ENCODE measurements at places on chromosomes 6 and 20. TPM values are rescaled to one million over a fixed set of nuclear protein-coding genes. Genes with fewer than 3 reads are reported as not detected.
A peak's percentile ranks its signal among the peaks of the same experiment; 100 is the strongest.

The PAX1 gene
- total RNA-seq, result not detected

The SLC12A5 gene
- 15.2 TPM for total RNA-seq

The METTL24 gene
- 0.36 TPM for total RNA-seq

DNA sequence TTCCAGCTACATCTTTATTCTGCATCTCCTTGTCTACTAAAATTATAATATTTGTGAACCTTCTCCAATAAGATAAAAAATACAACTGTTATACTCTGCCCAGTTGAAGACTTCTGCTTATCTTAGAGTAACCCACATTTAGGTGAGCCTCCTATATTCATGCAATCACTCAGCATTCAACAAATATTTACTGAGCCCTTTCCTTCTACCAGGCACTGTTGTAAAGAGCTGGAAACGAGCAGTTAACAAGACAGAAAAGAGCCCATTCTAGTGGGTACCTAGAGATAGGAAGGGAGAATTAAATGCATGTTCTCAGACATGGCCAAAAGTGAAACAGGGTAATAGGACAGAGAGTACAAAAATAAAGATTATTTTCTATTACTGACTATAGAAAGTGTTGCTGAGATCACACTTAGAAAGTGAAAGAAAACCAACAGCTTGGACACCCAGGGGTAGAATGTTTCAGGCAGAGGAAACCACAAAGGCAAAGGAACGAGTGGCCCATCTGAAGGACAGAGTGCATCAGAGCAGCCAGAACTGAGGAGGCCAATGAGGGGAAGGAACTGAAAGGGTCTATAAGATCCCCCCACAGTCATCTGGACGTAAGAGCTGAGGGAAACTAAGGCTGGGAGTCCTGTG is 50.8 kb upstream of the SMLR1 start:
- H3K27ac ChIP-seq, result no peak overlapping the region
- H3K36me3 ChIP-seq, result no peaks in the 10 kb centered on the region

DNA sequence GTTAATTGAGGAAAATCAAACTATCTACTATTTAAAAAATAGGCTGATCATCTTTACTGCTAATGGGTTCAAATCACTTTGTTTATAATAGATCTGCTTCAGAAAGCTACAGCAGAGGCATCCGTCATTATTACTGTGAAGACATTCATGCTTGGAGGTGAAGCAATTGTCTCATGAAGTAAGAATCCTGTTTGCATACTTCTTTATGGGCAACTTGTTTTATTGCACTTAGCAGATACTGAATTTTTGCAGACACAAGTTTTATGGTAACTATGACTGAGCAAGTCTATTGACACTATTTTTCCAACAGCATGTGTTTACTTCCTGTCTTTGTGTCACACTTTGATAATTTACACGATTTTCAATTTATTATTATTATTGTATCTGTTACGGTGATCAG is 573.9 kb downstream of the RFPL4B start:
- H3K36me3 ChIP-seq, result no peaks in the 10 kb centered on the region
- no peak overlapping the region for H3K27ac ChIP-seq
- no peak overlapping the region for H3K4me3 ChIP-seq
- H3K4me1 ChIP-seq, result no peaks in the 10 kb centered on the region

The SPATA2 gene
- 7.3 TPM for total RNA-seq

DNA sequence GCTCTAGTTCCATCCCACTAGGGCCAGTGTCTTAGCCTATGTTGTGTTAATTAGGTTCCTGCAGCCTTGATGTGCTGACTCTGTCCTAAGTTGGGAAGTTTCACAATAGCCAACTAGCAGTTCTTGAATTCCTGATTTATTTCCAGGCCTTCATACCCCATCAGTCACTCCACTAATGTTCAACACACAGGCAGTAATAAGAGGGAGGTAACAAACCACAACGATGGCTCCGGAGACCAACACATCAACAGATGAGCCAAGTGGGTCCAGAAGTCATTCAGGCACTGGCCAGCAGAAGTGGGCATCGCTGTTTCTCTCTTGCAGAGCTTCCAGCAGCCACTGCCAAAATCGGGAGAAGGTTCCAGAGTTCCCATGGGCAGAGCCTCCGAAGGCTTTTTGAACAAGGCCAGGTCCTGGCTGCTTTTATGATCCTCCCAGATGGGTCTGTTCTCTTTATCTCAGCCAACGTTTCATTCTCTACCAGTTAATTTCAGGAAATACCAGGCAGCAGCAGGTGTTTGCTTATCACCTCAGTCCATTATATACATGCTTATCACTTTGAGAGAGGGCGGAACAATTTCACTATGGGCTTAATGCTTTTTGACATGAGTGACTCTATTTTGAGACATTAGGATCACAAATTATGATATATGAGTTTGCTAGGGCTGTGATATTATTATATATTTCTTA is 48.5 kb upstream of the NOP56 start:
- H3K4me1 ChIP-seq, result no peaks in the 10 kb centered on the region
- H3K27me3 ChIP-seq, result no peaks in the 10 kb centered on the region
- no peak for DNase-seq
- H3K36me3 ChIP-seq, result no peaks in the 10 kb centered on the region
- H3K27ac ChIP-seq, result no peak overlapping the region

The TFAP2C gene
- total RNA-seq, result 2.2 TPM

The GCNT2 gene
- total RNA-seq, result 13.0 TPM

DNA sequence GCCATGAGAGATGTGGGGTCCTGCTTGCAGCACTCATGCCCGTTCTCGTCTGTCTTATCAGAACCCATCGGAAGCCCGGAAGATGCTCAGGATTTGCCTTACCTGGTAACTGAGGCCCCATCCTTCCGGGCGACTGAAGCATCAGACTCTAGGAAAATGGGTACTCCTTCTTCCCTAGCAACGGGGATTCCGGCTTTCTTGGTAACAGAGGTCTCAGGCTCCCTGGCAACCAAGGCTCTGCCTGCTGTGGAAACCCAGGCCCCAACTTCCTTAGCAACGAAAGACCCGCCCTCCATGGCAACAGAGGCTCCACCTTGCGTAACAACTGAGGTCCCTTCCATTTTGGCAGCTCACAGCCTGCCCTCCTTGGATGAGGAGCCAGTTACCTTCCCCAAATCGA is 8.3 kb downstream of the PI16 start:
- no peak for DNase-seq
- no peak overlapping the region for H3K4me3 ChIP-seq
- H3K27ac ChIP-seq, result no peak overlapping the region

DNA sequence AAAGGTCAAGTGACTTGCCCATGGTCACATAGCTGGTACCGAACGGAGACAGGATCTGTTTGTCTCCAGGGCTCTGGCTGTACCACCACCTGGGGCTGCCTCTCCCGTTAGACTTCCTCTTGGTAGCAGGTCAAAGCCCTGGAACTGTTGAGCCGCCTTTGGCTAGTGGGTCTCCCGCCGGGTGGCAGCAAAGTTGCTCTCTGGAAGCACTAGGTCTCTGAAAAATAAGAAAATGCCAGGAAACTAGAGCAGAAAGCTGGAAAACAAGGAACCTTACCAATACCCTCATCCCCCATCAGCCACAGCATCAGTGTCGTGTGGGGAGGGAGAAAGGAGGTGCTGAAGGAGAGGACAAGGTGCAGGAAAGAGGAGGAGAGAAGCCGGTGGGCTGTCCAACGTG is 291.0 kb upstream of the SUPT3H start:
- H3K36me3 ChIP-seq, result no peaks in the 10 kb centered on the region
- no peaks in the 10 kb centered on the region for H3K27me3 ChIP-seq
- DNase-seq, result no peak
- H3K27ac ChIP-seq, result no peak overlapping the region

The MUCL3 gene
- not detected for total RNA-seq

GRCh38 chr6:118473266-118473665 is 74.8 kb upstream of the PLN start:
- no peak overlapping the region for H3K27ac ChIP-seq
- H3K27me3 ChIP-seq, result no peaks in the 10 kb centered on the region
- H3K4me3 ChIP-seq, result no peak overlapping the region
- no peak for DNase-seq
- H3K36me3 ChIP-seq, result peaks cover 4% of the 10 kb centered on the region
- no peaks in the 10 kb centered on the region for H3K4me1 ChIP-seq

GRCh38 chr6:56949265-56949664 is 5.6 kb upstream of the BEND6 start:
- H3K4me1 ChIP-seq, result peaks cover 23% of the 10 kb centered on the region
- DNase-seq, result no peak
- no peak overlapping the region for H3K4me3 ChIP-seq
- peaks cover 6% of the 10 kb centered on the region for H3K36me3 ChIP-seq
- no peaks in the 10 kb centered on the region for H3K27me3 ChIP-seq

DNA sequence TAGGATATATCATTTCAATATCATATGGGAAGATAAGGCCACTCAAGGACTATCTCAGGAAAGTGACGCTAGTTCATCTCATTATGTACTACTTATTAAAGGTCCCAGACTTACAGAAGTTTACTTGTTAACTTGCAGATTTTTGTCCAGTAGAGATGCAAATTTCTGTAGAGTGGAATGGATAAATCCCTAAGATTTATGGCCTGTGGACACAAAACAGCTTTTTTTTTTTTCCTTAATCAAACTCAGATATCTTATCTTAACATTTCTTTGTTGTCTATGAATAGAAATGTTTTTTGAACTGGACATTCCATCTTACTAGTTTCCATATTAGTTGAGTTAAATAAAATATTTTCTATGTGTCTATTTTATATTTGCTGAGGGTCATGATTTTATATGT is 110.5 kb upstream of the MAP7 start:
- H3K27me3 ChIP-seq, result no peaks in the 10 kb centered on the region
- H3K36me3 ChIP-seq, result no peaks in the 10 kb centered on the region
- H3K4me3 ChIP-seq, result no peak overlapping the region
- no peaks in the 10 kb centered on the region for H3K4me1 ChIP-seq
- no peak overlapping the region for H3K27ac ChIP-seq
- DNase-seq, result no peak

- H3K4me3 ChIP-seq, result no peak overlapping the region
- H3K27ac ChIP-seq, result no peak overlapping the region
- H3K36me3 ChIP-seq, result no peaks in the 10 kb centered on the region
- peak; percentile 8 for DNase-seq
- H3K4me1 ChIP-seq, result no peaks in the 10 kb centered on the region
Measured at GRCh38 chr6:28683945-28684538, 158.4 kb downstream of the GPX5 start.

DNA sequence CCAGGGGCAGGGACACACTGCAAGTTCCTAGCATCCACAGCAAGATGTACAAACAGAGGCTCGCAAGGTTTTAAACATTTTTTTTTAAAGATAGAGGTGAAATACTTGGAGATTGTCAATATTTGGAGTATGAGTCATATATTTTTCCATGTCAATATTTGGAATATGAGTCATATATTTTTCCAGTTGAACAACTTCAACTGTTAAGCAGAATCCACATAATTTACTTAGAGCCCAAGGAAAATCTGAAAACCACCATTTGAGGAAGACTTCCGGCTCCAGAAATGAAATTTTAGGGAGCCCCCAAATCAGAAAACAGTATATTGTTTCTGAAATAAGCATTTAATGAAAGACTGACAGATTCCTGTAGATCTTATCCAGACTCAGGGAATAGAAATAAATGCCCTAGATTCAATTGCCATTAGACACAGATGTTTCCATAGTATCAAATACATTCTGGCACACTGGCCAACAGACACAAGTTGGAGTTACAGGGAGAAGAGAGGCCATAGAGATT is 51.6 kb upstream of the FAM184A start:
- no peaks in the 10 kb centered on the region for H3K36me3 ChIP-seq
- peaks cover 14% of the 10 kb centered on the region for H3K4me1 ChIP-seq
- H3K4me3 ChIP-seq, result no peak overlapping the region
- H3K27ac ChIP-seq, result peak overlapping the region; percentile 74
- H3K27me3 ChIP-seq, result no peaks in the 10 kb centered on the region
- peak; percentile 74 for DNase-seq

GRCh38 chr6:136069119-136069518 is 181.0 kb downstream of the MTFR2 start:
- peak; percentile 63 for DNase-seq
- H3K27ac ChIP-seq, result peak overlapping the region; percentile 74
- no peak overlapping the region for H3K4me3 ChIP-seq
- H3K36me3 ChIP-seq, result no peaks in the 10 kb centered on the region
- peaks cover 24% of the 10 kb centered on the region for H3K4me1 ChIP-seq
- H3K27me3 ChIP-seq, result no peaks in the 10 kb centered on the region

GRCh38 chr20:29878281-29878741 is 1379.2 kb upstream of the DEFB115 start:
- no peak overlapping the region for H3K4me3 ChIP-seq
- H3K27me3 ChIP-seq, result no peaks in the 10 kb centered on the region
- H3K4me1 ChIP-seq, result no peaks in the 10 kb centered on the region
- H3K36me3 ChIP-seq, result no peaks in the 10 kb centered on the region
- DNase-seq, result no peak

The TEAD3 gene
- 75.5 TPM for total RNA-seq

- DNase-seq, result no peak
- peaks cover 15% of the 10 kb centered on the region for H3K27me3 ChIP-seq
- H3K27ac ChIP-seq, result no peak overlapping the region
Measured at GRCh38 chr20:3749689-3750531, 17.4 kb downstream of the HSPA12B start.

- no peaks in the 10 kb centered on the region for H3K4me1 ChIP-seq
- no peaks in the 10 kb centered on the region for H3K36me3 ChIP-seq
- H3K27ac ChIP-seq, result no peak overlapping the region
- H3K4me3 ChIP-seq, result no peak overlapping the region
- no peaks in the 10 kb centered on the region for H3K27me3 ChIP-seq
Measured at GRCh38 chr6:52190409-52190808, 4.2 kb downstream of the IL17A start.

GRCh38 chr6:48136856-48137255 is 25.9 kb upstream of the PTCHD4 start:
- H3K4me1 ChIP-seq, result no peaks in the 10 kb centered on the region
- no peak overlapping the region for H3K27ac ChIP-seq
- H3K36me3 ChIP-seq, result no peaks in the 10 kb centered on the region
- H3K27me3 ChIP-seq, result no peaks in the 10 kb centered on the region
- H3K4me3 ChIP-seq, result no peak overlapping the region

GRCh38 chr6:130843575-130844320 is 16.5 kb downstream of the SMLR1 start:
- H3K27me3 ChIP-seq, result no peaks in the 10 kb centered on the region
- no peak overlapping the region for H3K27ac ChIP-seq
- H3K4me3 ChIP-seq, result no peak overlapping the region
- no peaks in the 10 kb centered on the region for H3K4me1 ChIP-seq

DNA sequence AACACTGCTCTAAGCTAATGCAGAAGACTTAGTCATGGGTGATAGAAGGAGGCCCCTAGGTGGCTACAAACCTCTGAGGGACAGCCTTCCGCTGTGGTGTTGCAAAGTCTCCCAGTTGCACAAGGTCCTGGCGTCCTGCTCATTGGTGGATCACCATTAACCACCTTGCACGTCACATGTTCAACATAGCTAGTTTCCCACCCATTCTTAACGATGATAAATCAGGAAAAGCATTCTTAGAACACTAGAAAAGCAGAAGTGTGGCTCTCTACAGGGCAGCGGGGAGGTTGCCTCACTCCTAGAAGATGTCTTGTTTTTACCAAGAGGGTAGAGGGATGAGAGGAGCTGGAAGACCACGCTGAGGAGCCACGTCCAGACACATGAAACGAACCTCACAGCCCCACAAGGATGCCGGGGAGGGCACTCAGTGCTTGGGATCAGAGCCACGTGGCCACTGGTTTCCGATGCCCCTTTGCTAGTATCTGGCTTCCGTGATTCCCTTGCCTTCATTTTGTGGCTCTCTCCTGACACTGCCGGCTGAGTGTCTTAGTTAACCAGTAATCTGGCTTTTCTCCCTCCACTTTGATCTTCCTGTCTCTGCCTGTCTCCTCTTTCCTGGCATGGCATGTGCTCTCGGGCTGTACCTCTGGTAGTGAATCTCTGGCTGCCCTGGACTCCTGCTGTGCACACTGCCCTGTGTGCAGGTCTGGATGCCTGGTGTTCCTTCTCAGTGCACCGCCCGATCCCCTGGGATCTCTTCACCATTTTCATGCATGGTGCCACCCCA is 91.4 kb upstream of the NEDD9 start:
- peaks cover 24% of the 10 kb centered on the region for H3K4me1 ChIP-seq
- H3K27me3 ChIP-seq, result no peaks in the 10 kb centered on the region
- DNase-seq, result no peak
- no peaks in the 10 kb centered on the region for H3K36me3 ChIP-seq
- H3K4me3 ChIP-seq, result no peak overlapping the region
